Naive thymus-derived CD4-positive, alpha-beta T cell (primary cell): ENCODE measurements at places on chromosomes 1 and 21. TPM values are rescaled to one million over a fixed set of nuclear protein-coding genes. Genes with fewer than 3 reads are reported as not detected.
A peak's percentile ranks its signal among the peaks of the same experiment; 100 is the strongest.

GRCh38 chr1:4273243-4273642 lies 373.2 kb upstream of the C1orf174 start:
- no peak overlapping the region for H3K27ac ChIP-seq
- DNase-seq, result no peak
- H3K36me3 ChIP-seq, result no peaks in the 10 kb centered on the region
- H3K4me3 ChIP-seq, result no peak overlapping the region
- H3K4me1 ChIP-seq, result no peaks in the 10 kb centered on the region

GRCh38 chr1:204902671-204903070 lies 32.0 kb downstream of the NFASC start:
- H3K27me3 ChIP-seq, result no peaks in the 10 kb centered on the region
- H3K4me1 ChIP-seq, result no peaks in the 10 kb centered on the region
- DNase-seq, result no peak
- H3K27ac ChIP-seq, result no peak overlapping the region

DNA sequence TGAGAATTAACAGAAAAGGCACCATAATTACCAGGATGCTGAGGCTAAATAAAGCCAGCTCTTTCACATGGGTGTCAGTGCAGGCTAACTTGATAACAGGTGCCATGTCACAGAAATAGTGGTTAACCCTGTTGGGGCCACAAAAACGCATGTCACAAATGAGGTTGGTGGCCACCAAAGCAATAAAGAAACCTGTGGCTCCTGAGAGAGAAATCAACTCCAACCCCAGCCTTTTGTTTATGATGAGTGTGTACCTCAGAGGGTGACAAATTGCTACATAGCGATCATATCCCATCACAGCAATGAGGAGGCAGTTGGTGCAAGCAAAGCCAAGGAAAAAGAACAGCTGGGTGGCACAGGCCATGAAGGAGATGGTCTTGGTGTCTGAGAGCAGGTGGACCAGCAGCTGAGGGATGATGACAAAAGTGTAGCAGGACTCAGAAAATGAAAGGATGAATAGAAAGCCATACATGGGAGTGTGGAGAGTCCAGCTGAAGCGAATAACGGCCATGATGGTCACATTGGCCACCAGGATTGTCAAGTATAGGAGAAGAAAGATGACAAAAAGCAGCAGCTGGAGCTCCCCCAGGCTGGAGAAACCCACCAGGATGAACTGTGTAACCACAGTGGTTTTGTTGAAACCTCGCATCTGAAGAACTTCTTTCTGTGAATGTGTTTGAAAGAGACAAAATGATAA lies at the start of gene OR10T2:
Gene OR10T2, minus strand, starts transcription at position 649 of the 697 bp plus-strand sequence. Its CDS starts 0 bp downstream, at position 649.
- no peak within 1 kb of the TSS for H3K27ac ChIP-seq
- no peaks in the 10 kb centered on the region for H3K27me3 ChIP-seq
- no peaks in the 10 kb centered on the region for H3K4me1 ChIP-seq
- H3K36me3 ChIP-seq, result no peaks in the 10 kb centered on the region
- no peak within 1 kb of the TSS for H3K4me3 ChIP-seq

DNA sequence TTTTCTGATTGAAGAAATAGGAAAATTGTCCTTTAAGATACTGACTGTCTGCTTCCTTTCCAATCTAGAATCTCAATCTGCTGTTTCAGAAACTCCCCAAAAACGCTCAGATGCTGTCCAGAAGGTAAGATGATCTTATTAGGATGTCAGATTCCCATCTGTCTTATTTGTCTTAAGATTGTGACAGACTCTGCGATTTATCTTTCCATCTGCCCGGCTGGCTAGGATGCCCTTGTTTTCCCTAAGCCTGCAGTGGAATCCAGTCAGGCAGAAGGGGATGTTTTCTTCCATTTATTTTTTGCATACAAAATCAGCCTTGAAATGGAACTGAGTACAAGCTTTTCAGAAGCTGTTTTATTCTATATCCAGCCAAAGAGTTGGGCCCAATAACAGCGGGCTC lies 96.5 kb downstream of the FMN2 start:
- H3K27me3 ChIP-seq, result no peaks in the 10 kb centered on the region
- H3K4me1 ChIP-seq, result no peaks in the 10 kb centered on the region
- no peak overlapping the region for H3K27ac ChIP-seq
- no peak for DNase-seq
- H3K4me3 ChIP-seq, result no peak overlapping the region

DNA sequence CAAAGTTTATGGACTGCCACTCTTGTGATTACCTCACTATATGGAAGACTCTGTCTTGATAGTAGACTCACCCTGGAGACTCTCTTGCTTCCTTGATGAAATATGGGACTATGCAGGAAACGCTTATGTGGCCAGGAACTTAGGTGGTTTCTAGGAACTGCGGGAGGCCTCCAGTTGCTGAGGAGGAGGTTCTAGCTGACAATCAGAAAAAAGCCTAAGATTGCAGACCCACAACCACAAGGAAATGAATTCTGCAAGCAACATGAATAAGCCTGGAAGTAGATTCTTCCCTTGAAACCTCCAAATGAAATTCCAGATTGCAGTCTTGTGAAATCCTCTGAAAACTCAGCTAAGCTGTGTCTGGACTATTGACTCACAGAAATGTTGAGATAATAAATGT lies 88.9 kb upstream of the COL11A1 start:
- H3K27me3 ChIP-seq, result no peaks in the 10 kb centered on the region
- DNase-seq, result no peak
- H3K4me1 ChIP-seq, result no peaks in the 10 kb centered on the region
- H3K27ac ChIP-seq, result no peak overlapping the region
- H3K36me3 ChIP-seq, result no peaks in the 10 kb centered on the region

- H3K36me3 ChIP-seq, result peaks cover 40% of the 10 kb centered on the region
- no peak overlapping the region for H3K4me3 ChIP-seq
- H3K27me3 ChIP-seq, result no peaks in the 10 kb centered on the region
- H3K4me1 ChIP-seq, result peaks cover 35% of the 10 kb centered on the region
- DNase-seq, result no peak
Measured at GRCh38 chr1:25657121-25657882, 40.7 kb downstream of the MAN1C1 start.

GRCh38 chr1:227312361-227313025 lies 5.8 kb downstream of the CDC42BPA start:
- H3K4me1 ChIP-seq, result no peaks in the 10 kb centered on the region
- H3K27ac ChIP-seq, result no peak overlapping the region
- no peak for DNase-seq
- no peaks in the 10 kb centered on the region for H3K36me3 ChIP-seq

DNA sequence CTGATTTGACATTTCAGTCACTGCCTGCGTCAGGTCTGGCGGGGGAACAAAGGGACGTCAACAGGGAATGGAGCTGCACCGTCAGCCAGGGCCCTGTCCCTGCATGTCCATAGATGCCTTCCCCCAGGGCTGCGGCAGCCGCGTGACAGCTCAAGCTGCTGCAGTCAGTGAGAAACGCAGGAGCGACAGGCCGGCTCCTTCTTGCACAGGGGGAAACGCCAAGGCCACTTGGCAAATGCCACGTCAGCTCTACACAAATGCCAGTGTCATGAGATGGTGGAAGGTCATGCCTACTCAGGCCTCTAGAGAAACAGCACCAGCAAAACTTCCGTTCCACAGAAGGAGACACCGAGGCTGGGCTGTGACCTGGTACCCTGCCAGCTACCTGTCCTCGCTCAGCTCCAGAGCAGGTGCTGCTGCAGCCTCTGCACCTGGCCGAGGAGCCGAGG lies 37.7 kb downstream of the SYF2 start:
- H3K4me1 ChIP-seq, result no peaks in the 10 kb centered on the region
- DNase-seq, result no peak

GRCh38 chr1:77857552-77857951 lies 30.9 kb upstream of the NEXN start:
- no peak for DNase-seq
- H3K27me3 ChIP-seq, result no peaks in the 10 kb centered on the region
- H3K27ac ChIP-seq, result no peak overlapping the region
- H3K4me3 ChIP-seq, result no peak overlapping the region
- no peaks in the 10 kb centered on the region for H3K4me1 ChIP-seq

- H3K4me3 ChIP-seq, result peak overlapping the region; percentile 40
- DNase-seq, result no peak
- H3K4me1 ChIP-seq, result peaks cover 71% of the 10 kb centered on the region
- H3K27ac ChIP-seq, result no peak overlapping the region
- no peaks in the 10 kb centered on the region for H3K27me3 ChIP-seq
- H3K36me3 ChIP-seq, result no peaks in the 10 kb centered on the region
Measured at GRCh38 chr1:25095635-25096200, 136.6 kb downstream of the SYF2 start.

DNA sequence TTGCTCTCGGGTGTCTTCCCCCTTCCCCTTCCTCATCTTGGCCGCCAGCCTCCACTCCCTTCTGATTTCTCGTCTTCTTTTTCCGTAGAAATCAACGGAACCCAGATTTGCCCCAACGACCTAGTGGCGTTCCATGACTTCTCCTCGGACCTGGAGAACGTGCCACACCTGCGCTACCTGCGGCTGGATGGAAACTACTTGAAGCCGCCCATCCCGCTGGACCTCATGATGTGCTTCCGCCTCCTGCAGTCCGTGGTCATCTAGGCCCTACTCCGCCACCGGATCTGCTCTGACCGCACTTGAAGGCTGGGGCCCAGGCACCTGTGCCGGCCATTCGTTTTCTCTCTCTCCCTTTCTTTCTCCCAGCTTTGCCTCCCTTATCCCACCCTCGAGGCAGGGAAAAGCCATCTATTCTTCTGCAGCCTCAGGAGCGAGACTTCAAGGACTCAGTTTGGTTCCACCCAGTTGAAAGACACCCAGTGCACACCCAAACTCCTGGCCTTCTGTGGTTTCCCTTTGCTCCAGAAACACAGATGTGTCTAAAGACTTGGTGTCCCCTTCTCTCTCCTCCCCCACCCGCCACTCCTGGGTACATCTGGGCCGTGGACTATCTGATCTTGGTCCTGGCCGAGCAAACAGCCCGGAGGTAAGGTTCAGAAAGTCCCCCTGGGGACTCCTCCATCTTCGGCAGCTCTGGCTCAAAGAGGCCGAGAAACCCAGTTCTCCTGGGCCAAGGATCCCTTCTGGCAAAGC lies 7.2 kb upstream of the OPTC start:
- H3K36me3 ChIP-seq, result no peaks in the 10 kb centered on the region
- H3K27ac ChIP-seq, result no peak overlapping the region
- peaks cover 9% of the 10 kb centered on the region for H3K4me1 ChIP-seq
- no peak overlapping the region for H3K4me3 ChIP-seq

DNA sequence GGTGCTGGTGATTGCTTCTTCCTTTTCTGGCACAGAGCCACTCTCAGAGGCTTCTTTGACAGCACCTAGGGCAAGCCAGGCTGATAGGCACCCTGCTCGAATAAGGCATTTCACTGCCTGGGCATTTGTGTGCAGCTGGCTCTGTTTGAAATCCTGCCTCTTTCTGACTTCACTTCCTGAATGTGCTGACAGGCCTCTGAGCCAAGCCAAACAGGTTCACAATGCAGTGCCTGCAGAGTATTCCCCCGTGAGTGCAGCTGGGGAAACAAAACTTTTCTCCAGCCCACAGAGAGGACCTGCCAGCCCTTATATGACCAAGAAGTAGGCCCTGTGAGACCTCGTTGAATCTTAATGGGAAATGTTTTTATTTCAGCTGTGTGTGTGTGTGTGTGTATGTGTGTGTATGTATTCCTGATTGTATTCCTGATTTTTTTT lies 10.4 kb downstream of the JUN start:
- no peak overlapping the region for H3K4me3 ChIP-seq
- H3K27me3 ChIP-seq, result no peaks in the 10 kb centered on the region
- peak; percentile 29 for DNase-seq
- no peak overlapping the region for H3K27ac ChIP-seq

DNA sequence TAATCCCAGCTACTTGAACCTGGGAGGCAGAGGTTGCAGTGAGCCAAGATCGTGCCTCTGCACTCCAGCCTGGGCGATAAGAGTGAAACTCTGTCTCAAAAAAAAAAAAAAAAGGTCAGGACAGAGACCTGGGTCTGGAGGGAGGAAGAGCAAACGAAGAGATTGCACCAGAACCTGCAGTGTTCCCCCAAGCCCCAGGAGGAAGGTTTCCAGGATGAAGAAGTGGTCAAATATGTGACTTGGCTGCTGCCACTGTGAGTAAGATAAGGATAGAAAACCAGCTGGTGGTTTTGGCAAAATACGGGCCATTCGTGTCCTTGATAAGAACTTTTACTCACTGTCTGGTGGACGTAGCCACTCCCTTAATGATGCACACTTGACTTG lies 42.2 kb downstream of the CLDN14 start:
- H3K4me1 ChIP-seq, result no peaks in the 10 kb centered on the region
- no peak overlapping the region for H3K4me3 ChIP-seq
- no peaks in the 10 kb centered on the region for H3K27me3 ChIP-seq
- DNase-seq, result no peak
- H3K27ac ChIP-seq, result no peak overlapping the region

- H3K36me3 ChIP-seq, result peaks cover 31% of the 10 kb centered on the region
- H3K4me3 ChIP-seq, result no peak overlapping the region
- H3K4me1 ChIP-seq, result peaks cover 26% of the 10 kb centered on the region
- no peak for DNase-seq
Measured at GRCh38 chr1:227777156-227777555, 38.3 kb upstream of the PRSS38 start.

DNA sequence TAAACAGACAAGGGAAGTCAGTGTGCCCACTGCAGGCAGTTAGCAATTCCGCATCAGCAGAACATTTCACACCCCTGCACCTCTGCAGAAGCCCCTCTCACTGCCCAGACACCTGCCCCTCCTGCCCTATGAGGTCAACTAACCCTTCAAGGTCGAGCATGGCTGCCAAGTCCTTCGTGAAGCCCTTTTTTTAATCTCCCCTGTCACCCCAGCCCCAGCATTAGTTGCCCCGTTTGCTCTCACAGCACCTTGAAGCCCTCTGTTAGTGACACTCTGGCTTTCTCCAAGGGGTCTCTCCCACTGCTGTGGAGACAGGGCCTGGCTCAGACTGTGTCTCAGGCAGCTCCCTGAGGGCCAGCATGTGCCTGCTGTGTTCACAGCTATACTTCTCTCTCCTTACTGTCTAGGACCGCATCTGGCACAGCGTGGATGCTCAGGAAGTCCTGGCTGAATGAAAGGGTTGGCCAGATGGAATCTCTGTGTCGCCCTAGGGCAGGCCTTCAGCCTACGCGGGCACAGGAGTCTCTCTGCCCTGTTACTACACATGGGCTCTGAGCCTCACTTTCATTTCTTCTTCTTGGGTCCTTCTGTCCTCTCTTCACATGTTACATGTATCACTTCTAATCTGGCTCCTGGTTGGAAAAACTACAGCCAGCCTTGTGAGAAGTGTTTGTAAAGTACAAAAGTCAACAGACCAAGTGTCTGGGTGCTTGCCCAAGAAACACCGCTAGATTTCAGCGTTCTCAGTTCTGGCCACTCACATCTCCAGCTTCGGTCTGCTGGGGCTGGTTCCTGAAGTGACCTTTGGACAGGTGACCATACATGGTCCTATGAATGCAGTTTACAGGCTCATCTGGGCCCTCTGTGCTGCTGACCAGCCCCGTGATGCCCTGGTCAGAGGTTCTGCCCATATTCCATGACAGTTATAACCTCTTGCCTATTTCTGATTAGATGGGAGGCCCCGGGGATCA lies 19.7 kb downstream of the SLC2A1 start:
- no peaks in the 10 kb centered on the region for H3K27me3 ChIP-seq
- H3K27ac ChIP-seq, result peak overlapping the region; percentile 43
- no peak for DNase-seq

GRCh38 chr1:198677871-198678270 lies 39.0 kb downstream of the PTPRC start:
- H3K36me3 ChIP-seq, result no peaks in the 10 kb centered on the region
- no peak for DNase-seq
- peak overlapping the region; percentile 44 for H3K4me3 ChIP-seq
- no peaks in the 10 kb centered on the region for H3K27me3 ChIP-seq
- peak overlapping the region; percentile 92 for H3K27ac ChIP-seq

SFN gene
- total RNA-seq, result 0.76 and 1.1 TPM in 2 replicates

LRP8 gene
- total RNA-seq, result 11.7 TPM

ENAH gene
- total RNA-seq, result not detected

PDPN gene
- total RNA-seq, result not detected in 2 replicates

KCNK2 gene
- not detected for total RNA-seq

TPTE gene
- total RNA-seq, result not detected

RGS18 gene
- total RNA-seq, result 0.20 and 0.53 TPM in 2 replicates

EXO1 gene
- total RNA-seq, result 0.11 TPM

ADGRB2 gene
- total RNA-seq, result 4.3 TPM

PRAMEF8 gene
- not detected for total RNA-seq

MROH9 gene
- total RNA-seq, result not detected
